ENCODE measurements at places on chromosomes 6 and 20.

GRCh38 chr6:16243055-16243454 lies 4.7 kb downstream of the GMPR start:
- peak; percentile 22 for DNase-seq

DNA sequence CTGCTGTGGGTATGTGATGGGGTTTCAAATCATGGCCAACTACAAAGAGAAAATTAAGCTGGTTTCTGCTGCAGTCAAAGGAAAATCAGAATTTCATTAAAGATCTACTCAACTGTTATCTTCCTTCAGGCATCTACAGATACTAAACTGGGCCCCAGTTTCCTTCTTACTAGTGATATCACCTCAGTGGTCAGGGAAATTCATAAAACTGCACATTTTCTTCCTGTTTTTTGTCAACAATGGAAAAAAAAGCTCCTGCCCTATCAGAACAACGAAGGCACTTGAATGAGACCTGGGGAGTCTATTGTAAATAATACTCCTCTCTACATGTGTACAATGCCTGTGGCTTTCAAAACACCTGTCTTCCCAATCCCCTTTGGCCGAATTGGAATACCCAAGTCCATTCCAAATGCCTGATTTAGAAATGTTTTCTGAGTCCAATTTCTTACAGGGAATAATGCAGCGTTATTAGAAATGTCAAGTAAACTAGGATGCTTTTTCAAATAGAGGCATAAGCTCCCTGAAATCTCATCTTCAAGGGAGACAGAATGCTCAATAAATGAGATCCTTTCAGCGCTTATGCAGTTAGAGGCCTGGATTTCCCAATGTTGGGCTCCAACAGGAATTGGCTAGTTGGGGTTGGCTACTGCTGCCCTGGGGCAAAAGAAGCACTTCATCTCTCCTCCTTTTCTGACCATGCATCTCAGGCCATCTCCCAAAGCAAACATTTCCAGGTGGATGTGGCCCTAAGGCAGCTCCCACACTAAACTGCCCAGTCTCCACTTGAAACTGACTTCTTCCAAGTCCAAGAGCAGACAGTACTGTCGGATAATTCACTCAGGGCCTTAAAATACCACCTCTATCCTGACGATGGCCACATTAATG lies 143.3 kb downstream of the NFATC2 start:
- no peak for DNase-seq

DNA sequence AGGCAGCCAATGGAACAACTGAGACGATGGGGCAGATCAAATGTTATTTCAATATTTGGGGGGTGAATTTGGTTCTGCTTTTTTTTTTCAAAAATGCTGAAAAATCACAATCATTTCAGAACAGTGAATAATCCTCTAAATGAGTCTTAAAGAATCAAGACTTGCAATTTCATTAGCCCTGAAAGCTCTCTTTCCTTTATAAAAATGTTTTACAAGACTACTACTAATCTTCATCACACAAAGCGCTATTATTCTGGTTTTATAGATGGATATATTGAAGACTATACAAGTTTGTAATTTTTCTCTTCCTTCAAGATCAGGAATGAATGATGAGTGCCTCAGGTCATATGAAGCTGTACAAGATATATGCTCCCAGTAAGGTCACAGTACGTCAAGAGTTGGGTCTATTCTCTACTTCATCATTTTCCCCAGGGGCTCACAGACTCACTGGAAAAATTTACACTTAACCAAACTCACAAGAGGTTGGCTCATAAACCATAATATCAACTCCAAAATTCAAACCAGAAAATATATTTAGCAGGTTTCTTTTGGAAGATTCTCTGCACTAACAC lies 19.5 kb downstream of the RNF24 start:
- no peak for DNase-seq

GRCh38 chr6:109340811-109341210 lies 41.5 kb downstream of the CD164 start:
- DNase-seq = no peak

DNA sequence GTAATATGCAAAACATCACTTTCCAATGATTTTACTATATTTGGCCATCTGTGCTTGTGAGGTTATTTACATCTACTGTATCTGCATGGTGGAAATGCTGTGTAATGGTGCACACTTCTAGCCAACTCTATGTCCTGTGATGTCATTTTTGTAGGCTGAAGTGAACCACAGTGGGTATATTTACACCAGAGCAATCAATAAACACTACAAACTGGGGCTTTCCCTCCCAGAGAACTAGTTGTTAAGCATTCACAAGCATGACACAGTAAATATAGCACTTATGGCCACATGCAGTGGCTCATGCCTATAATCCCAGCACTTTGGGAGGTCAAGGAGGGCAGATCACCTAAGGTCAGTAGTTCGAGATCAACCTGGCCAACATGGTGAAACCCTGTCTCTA lies 4.9 kb downstream of the SLC22A2 start:
- DNase-seq = no peak
